Endothelial cell (in vitro differentiated cells): ENCODE measurements at places on chromosomes 11 and 22.
A peak's percentile ranks its signal among the peaks of the same experiment; 100 is the strongest.

- DNase-seq = peak; percentile 15
These were observed at the start of gene TRIM34 for GRCh38 chr11:5624489-5625279. Gene TRIM34 (plus strand): TSS chr11:5625001. CDS start chr11:5632332, 7,331 bp downstream.

- no peak for DNase-seq
These were observed 18.3 kb downstream of the HMGXB4 start for GRCh38 chr22:35275580-35275979.

- DNase-seq = peak; percentile 85
These were observed at the start of gene PHF21B for GRCh38 chr22:45009606-45010531. Gene PHF21B (minus strand): TSS chr22:45010005. CDS start chr22:45009549, 456 bp downstream.

GRCh38 chr11:16191212-16191867 lies 165.0 kb downstream of the SOX6 start:
- no peak for DNase-seq

DNA sequence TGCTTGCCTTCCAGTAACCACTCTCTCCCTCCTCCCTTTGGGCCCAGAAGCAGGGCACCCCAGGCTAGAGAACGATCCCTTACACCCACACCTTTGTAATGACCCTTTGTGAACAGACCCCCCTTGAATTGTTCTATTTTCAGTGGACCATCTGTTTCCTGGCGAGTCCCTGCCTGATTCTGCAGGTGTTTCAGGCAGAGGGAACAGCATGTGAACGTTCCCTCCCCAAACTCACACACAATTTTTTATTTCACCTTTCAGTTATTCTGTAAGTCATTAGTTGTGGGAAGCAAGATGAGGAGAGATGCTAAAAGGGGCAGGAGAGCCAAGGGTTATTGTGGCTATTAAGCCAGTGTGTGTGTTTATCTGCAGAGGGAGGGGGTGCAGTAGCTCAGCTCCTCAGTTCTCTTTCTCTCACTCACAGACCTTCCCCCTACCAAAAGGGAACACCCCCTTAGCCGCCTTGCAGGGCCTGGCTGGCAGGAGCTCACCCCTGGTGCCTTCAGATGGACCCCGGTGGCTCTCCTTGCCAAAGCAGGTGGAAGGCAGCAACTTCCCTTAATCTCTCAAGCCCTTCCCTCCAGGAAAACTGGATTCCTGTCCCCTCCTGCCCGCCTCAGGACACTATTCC lies 64.8 kb upstream of the SPON1 start:
- no peak for DNase-seq

DNA sequence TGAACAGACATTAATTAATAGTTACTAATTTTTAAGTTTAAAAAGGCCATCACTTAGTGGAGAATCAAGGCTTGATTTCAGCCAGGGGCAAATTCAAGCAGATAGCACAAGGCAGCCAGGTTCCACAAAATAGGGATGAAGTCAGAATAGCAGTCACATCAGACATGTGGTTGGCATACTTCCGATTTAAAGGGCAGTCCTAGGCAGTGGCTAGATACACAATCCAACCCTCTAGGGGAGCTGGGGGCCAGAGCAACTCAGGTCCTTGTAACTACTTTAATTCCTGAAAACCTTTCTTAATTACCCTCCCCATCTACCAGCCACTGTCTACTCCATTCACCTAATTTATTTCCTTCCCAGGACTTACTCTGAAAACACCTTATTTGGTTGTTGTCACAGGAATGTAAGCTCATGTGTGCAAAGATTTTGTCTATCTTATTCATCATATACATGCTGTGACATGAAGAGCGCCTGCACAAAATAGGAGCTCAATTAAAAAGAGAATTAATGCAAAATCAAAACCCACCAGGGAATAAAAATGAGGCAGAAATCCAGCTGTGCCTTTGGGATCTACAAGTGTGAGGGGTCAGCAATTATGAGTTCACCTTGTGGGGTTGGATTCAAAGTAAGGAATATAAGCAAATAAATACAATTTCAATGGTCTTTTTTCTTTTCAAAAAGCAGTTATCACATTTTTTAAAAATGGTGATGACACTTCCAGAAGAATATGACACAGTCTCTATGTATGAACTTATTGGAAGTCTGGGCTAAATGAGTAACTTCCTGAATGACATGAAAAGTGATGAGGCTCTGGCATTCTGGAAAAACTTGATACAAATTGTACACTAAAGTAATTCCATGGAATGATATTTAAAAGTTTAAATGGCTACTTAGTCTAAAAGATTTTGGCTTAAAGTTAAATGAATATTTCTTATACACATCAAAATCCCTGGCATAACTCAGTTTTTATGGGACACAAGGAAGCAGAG lies 53.8 kb downstream of the COPB1 start:
- no peak for DNase-seq

DNA sequence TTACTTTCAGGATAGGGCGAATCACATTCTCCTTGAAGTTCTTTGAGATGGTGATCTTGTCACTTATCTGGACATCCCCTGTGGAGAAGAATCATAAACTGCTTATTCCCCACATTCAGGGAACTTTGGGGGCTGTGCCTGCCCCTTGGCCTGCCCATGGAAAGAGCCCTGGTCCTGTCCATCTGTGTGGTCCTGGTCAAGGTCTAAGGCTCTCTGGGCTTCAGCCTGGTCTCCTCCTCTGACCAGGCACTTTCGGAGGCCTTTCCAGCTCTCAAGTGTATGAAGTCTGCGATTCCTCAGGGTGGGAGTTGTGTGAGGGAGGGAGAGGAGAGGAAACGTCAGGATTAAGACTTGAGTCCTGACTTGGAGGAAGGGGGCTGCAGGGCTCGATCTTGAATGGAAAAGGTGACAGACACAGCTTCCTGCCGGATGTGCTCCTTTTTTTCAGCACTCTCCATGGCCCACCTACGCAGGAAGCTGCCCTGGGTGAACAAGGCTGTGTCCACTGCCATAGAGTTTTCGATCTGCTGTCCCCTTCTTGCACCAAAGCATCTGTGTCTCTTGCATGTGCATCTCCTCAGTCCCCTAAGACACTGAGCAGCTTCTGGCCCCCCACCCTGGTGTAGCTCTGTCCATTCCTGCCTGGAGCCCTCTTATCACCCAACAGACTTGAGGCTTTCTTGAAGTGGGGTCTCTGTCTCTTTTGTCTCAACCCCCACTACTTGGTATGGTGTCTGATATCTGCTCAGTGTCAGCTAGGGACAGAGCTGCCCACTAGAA lies 50.8 kb upstream of the PHOX2A start:
- no peak for DNase-seq

GRCh38 chr11:3193373-3194015 lies 25.1 kb downstream of the MRGPRG start:
- no peak for DNase-seq

- no peak for DNase-seq
These were observed 855.4 kb upstream of the CHORDC1 start for GRCh38 chr11:91078221-91078620.

GRCh38 chr11:69909561-69910518 lies 90.6 kb upstream of the FGF3 start:
- DNase-seq = peak; percentile 38

GRCh38 chr11:133956650-133957633 lies at the start of gene IGSF9B:
Gene IGSF9B (minus strand): TSS chr11:133956968. CDS start chr11:133956754, 214 bp downstream.
- DNase-seq = peak; percentile 88

DNA sequence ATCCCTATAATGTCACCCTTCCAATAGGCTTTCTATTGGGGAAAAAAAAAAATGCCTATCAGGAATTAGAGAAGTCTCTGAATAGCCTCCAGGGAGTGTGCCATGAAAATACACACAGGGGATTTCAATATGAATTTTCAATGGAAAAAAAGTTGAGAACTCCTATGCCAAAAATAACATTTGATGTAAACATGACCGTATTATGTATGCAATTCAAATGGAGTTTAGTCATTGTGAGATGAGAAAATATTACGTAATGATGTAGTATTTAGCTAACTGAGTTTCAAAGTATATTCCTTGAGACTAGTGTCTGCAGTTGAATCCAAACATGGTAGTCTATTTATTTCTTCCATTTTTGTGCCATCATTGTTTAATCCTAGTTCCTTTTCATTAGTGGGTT lies 182.3 kb downstream of the BLID start:
- no peak for DNase-seq

- DNase-seq = no peak
These were observed 34.9 kb downstream of the SCUBE1 start for GRCh38 chr22:43308060-43308830.

DNA sequence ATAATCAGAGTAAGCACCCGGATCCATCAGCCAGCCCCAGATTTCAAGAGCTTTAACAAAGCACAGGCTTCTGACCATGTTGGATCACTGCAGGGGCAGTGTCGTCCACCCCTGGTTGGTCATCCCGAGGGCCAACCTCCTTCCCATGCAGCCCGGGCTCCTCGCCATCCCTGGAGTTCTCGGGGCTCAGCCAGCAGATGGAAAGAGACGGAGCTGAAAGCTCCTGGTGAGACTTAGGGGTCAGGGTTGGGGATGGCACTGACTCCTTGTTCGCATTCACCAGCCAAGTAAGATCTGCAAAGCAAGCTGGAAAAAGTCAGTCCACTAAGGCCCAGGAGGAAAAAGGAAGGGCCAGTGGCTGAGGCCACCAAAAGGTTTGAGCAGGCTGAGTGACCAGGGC lies 888.9 kb downstream of the BRD1 start:
- no peak for DNase-seq

DNA sequence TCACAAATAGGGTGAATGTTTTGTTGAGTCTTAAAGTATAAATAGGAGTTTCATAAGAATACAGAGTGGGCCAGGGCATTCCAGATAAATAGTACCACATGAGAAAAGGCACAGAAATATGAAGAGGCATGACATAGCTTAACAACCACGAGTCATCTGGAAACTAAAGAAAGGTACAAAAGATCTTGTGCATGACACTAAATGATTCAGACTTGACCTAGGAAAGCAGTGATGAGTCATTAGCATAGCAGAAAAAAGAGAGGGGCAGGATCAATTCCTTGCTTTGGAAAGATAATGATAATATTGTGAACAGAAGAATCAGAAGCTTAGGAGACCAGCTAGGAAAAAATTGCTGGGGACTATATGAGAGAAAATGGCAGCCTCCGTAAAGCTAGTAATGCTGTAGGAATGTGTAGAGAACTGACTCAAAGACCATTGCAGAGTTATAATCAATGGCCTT lies 47.6 kb upstream of the FIBIN start:
- DNase-seq = no peak

DNA sequence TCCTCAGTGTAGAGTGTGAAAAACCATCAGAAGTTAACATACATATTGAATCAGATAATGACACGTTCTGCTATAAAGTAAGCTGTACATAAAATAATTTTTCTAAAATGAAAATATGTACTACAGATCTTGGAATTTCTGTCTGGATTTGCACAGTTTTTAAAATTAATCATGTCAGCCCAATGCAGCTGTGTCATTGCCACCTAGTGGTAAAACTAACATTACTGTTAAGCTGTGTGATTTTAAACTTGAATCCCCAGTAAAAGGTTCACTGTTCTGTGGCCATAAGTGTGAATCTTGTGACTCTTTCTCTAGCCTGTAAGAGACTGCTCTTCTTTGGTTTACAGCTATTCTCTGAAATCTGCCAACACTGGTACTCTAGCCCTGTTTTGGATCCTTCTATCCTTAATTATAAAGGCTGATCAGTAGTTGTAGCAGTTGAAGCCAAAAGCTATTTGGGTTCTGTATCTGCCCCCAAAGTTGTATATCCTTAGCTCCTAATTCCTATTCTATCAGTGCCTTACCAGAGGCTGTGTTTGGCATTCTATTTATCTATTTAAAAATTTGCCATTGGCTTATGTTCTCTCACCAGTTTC lies 4.0 kb downstream of the JRKL start:
- no peak for DNase-seq

GRCh38 chr22:35656284-35656752 lies 8.1 kb downstream of the APOL6 start:
- no peak for DNase-seq

DNA sequence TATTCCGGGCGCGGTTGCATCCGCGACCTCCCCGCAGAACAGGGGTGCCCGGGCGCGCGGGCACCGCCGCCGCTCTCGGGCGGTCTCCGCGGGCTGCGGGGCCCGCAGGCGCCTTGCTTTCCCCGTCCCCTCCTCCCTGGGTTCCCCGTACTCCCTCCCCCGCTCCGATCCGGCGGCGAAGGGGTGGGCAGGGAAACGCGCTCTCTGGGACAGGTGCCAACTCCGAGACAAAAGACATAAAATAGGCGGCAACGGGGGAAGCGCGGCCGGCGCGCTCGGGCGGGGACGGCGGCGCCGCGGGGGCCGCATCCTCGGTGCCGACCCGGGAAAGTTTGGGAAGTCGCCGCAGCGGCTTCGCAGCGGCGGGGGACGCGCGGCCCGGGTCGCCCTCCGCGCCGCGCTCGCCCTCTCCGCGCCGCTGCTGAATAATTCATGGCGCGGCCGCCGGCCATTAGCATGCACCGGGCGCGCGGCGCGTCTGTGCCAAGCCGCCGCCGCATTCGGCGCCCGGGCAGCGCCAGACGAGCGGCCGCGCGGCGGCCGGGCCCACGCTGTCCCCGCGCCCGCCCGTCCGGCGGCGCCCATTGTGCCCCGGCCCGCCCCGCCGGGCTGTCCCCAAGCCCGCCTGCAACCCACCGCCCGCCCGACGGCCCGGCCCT lies 78.7 kb upstream of the PPARA start:
- no peak for DNase-seq

- DNase-seq = no peak
These were observed 7.2 kb downstream of the FLI1 start for GRCh38 chr11:128701086-128701485.
